Activated CD8-positive, alpha-beta memory T cell treated with anti-CD3 and anti-CD28 coated beads for 1 hour (primary cell): ENCODE measurements at places on chromosomes 13 and 19.

DNA sequence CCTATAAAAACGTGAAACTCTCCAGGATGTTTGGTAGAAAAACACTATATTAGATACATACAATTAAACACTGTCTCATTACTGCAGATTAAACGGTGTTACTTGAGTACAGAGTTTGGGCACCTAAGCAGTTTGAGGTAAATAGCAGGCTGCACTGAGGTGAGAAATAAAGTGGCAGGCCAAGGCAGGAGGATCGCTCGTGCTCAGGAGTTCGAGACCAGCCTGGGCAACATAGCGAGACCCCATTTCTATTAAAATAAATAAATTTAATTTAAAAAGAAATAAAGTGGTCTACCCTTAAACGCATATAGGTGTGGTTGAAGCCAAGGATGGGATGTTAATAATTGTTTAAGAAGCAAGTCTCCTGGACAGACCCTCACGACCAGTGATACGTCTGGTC lies 1.2 kb downstream of the PSPC1 start:
- DNase-seq: no peak

DNA sequence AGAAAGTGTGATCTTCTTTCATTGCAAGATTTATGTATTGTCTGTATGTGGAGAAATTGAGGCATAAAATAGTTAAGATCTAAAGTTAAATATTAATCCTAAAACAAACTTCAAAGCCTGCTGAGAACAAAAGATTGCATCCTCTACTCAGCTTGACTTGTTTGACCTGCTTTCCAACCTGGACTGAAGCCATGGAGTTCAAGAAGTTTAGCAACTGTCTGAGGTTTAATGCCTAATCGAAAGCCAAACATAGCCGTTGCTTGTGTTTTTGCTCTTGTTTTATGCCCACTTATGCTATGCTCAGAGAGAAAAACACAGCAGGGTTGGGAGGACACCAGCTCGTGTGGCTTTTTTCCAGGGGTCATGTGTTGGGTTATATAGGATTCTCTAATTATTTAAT lies 135.6 kb downstream of the NUFIP1 start:
- DNase-seq: no peak

- no peak for DNase-seq
These were observed 421.1 kb downstream of the FGF9 start for GRCh38 chr13:22091971-22092300.

GRCh38 chr19:17292301-17293074 lies 10.7 kb downstream of the ABHD8 start:
- peak; percentile 31 for DNase-seq

DNA sequence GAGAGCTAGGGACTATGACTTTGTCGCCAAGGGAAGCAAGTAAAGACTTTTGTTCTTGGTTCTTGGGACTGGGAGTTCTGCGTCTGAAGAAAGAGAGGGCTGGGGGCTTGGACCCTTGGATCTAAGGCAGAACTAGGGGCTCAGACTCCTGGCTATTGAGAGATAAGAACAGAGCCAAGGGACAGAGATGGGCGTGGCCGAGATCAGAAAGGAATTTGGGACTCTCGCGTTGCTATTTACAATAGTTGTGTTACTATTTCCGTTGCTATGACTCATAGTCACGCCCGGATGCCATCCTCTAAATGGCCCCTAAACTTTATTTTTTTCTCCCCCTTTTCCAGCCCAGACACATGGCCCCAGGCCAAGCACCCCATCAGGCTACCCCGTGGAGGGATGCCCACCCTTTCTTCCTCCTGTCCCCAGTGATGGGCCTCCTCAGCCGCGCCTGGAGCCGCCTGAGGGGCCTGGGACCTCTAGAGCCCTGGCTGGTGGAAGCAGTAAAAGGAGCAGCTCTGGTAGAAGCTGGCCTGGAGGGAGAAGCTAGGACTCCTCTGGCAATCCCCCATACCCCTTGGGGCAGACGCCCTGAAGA lies 759 bp downstream of the PPP1R15A start:
- DNase-seq: peak; percentile 51

DNA sequence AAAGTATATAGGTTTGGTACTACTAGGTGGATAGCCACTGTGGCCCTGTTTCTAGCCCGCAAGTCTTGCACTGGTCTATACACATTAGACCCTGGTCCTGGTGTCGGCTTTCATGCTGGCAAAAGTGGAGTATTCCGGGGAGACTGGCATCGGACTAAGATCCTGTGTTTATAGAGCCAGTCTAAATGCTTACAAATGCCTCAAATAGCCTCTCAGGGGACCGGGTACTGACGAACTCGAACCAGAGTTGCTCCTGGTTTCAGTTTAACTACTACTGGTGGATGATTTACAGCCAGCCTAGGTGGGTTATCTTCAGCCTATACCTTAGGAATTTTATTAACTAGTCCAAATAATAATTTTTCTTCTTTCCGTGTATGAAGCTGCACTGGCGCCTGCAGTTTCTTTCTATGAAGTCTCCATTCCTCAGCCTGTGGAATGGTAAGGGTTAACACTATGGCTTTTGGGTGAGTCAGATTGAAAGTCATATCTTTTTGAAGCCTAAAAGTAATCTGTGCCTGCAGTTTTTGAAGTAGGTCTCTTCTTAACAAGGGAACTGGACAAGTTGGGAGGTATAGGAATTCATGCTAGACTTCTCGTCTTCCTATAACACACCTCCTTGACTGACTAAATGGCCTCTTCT lies 51.3 kb downstream of the OR10H4 start:
- no peak for DNase-seq

GRCh38 chr19:40420451-40420765 lies 5.4 kb downstream of the SERTAD1 start:
- no peak for DNase-seq
